ENCODE measurements at places on chromosomes 5 and 9.

DNA sequence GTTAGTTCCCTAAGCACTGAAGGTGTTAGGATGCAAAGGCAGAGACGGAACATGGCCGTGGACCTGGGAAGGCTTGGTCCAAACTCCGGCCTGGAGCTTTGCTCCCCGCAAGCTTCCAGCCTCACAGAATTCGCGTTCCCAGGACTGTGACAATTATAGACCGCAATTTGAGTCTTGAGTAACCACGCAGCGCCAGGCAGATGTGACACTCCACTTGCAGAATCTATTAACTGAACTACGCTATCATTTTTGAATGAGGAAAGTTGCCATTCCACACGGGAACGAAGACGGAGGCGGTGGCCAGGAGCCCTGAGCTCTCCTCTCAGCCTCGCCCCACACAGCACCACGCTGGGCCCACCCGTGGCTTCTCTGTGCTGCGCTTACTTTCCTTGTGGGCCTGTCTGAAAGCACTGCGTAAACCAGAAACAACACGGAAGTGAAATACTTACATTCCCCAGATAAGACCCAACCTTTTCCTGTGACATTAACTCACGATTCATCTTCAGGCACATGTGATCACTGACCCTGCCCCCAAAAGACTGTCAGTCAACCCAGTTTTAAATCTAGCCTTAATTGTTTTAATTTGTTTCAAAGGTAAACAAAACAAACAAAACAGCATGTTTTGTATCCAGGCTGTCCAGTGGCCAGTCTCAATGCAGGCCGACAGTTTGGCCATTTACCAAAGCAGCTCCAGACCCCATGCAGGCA lies 16.1 kb upstream of the COL5A1 start:
- DNase-seq: no peak

- no peak for DNase-seq
Measured at GRCh38 chr5:91328743-91329142, 54.4 kb downstream of the ARRDC3 start.

DNA sequence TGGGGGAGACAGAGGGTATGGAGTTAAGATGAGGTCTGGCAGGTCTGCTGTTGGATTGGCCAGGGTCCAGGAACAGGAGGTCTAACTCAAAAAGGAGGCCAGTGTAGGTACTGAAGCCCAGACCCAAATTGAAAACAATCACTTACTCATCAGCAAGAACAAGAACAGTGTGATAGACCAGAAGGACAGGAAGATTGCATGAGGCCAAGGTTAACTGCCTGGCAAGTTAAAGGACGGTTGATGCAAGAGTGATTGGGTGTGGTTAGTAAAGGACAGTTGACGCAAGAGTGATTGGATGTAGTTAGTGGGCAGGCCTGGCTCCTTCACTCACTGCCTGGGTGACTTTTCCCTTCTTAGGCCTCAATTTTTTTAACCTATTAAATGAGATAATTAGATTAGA lies 132.6 kb downstream of the PDZD2 start:
- DNase-seq: no peak

GRCh38 chr9:26058111-26058895 lies 380.1 kb upstream of the TUSC1 start:
- no peak for DNase-seq

DNA sequence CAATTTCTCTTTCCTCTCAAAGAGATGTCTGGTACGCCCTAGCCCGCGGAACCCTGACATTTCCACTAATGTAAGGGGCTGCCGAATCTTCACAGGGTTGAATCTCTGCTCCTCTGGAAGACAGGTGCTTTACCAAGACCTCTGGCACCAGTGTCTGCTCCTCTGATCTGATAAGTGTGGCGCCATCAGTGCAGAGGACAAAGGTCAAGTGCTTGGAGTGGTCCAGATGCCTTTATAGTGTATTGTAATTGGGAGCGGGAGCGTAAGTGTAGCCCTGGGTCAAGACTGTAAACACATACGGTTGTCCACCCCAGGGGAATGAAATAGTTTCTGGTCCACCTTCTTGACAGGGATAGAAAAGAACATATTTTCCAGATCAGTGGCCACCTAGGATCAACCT lies 17.7 kb downstream of the ADAMTSL2 start:
- no peak for DNase-seq

DNA sequence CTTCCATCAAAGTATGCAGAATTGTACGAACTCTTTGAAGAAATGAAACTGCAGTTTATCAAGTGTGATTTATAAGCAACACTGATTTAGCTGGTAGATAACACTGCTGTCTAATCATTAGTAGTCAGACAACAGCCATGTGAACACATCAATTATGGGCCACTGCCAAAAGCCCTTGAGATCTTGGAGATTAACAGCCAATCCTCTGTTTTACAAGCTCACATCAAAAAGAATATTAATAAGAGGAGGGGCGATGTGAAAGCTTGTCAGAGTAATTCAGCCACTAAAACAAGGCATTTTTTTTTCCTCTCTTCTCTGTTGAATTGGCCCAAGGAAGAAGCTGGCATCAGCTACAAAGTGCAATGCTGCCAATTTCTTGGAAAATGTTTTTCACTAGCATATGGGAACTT lies 28.1 kb downstream of the ZNF608 start:
- DNase-seq: no peak
